ENCODE measurements at places on chromosomes 1 and 21. TPM values are rescaled to one million over a fixed set of nuclear protein-coding genes. Genes with fewer than 3 reads are reported as not detected.

- peak; percentile 77 for DNase-seq
Observed at GRCh38 chr1:33086384-33086850, 5.5 kb downstream of the AZIN2 start.

DNA sequence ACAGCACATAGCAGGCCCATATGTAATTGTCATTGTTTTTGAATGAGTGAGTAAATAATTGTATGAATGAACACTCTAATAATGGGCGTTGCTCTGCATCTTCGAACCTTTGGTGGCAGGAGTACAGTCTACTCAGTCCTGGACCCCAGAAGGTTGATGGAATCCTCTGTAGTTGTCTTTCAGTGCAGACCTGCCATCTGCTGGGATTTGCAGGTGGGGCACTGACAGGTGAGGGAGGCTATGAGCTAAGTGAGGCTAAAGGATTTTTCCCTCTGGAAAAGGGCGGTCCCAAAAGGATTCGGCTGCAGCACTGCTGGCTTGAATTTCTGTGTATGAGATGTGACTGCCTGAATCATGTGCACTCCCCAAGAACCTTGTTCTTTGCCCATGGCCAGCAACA lies 53.4 kb downstream of the PLXNA2 start:
- DNase-seq = no peak

DNA sequence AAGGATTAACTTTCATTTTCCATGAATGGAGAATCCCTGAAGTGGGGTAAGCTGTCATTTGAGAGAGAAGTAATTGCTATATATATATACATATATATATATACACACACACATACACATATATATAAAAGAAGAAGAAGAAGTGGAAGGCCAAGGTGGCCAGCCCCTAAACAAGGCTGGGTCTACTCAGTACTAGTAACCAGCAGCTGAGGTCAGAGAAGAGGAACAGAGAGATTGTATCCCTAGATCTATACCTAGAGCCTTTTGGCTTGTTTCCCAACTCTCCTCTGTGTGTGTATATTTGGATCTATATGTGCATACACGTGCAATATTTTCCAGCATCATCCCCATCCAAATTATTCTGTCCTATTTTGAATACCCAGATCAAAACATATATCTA lies 5.2 kb downstream of the TNFSF4 start:
- no peak for DNase-seq

DNA sequence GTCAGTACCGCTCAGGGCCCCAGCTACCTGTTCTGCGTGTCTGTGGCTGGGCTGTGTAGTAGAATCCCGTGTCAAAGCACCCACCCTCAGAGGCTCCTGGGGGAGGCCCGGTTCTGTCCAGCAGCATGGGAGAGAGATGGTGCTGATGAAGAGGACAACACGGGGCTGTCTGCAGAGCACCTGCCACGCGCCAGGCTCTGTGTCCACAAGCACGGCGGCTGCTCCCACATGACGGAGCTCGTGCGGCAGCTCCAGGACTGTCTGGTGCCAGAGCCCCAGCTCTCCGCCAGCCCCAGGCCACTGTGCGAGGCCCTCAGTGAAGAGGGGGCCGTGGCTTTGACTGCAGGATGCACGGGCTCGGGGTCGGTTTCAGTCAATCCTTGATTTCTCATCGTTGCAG lies 42.0 kb upstream of the TSPEAR start:
- DNase-seq = no peak

- DNase-seq = peak; percentile 97
Observed at GRCh38 chr1:232012773-232013386, 386.3 kb downstream of the DISC1 start.

The NUAK2 gene
- 2.3 TPM for total RNA-seq
